ENCODE measurements at places on chromosomes 1 and 21.

- DNase-seq = no peak
Observed at GRCh38 chr1:109114342-109114674, 393 bp downstream of the ELAPOR1 start.

DNA sequence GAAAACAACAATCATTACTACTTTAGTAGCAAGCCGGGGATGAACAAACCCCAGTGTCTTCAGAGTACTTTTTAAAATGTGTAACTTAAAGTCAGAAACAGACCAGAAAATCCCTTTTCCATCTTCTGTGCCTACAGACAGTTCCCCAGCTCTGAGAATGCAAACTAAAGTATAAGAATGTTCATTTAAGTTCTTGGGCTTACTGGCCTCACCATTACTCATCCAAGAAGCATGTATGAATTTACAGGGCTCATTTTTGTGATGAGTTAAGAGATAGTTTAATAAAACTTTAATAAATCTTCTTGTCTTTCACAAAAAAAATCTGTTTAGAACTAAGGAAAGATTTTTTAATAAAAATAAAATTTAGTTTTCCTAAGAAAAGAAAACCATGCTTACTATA is 4.6 kb downstream of the LPGAT1 start:
- DNase-seq = no peak

DNA sequence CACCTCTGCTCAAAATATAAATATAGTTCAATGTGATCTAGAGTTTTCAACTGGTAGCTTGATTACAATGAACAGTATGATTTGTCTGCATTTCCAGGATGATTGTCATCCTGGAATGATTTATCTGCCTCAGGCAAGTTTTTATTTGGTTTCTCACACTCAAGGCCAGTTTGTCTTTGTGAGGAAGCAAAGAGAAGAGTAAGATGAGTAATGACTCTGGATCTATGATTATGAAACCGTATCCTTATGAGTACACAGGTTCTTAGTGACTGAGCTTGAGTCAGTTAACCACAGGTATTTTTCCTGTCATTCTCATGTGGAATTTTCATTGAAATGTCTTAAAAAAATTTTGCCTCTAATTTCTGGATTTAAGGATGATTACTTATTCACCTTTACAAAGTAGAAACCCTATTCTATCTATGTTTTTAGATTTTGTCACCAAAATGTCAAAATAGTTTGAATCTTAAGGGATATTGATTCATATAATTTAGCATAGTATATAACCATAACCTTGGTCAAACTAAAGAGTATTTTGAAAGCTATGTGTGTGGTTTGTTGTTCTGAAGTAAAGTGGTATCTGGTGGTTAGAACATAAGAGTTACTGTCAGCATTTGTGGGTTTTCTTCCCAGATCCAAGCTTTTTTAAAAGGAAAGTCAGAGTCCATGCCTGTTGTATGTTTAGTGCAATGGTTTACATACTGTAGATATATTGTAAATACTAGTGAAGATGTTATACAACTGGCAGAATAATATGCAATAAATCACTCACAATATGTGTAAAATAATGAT is 145.0 kb downstream of the RASAL2 start:
- DNase-seq = no peak

GRCh38 chr1:7116001-7116400 is 330.7 kb downstream of the CAMTA1 start:
- no peak for DNase-seq

DNA sequence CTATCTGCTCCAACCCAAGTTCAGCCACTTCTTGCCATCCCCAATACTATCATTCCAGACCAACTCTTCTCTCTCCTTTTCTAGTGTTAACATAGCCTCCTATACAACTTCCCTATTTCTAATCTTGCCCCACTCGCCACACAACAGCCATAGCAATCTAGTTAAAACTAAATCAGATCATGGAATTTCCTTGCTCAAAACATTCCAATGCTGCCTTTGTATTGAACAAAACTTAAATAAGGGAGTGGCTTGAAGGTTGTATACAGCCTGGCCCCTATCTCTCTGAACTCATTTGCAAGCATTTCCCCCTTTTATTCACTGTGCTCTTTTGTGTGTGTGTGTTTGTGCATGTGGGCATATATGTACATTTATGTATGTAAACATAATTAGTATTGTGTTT is 118.1 kb upstream of the SGIP1 start:
- DNase-seq = no peak

DNA sequence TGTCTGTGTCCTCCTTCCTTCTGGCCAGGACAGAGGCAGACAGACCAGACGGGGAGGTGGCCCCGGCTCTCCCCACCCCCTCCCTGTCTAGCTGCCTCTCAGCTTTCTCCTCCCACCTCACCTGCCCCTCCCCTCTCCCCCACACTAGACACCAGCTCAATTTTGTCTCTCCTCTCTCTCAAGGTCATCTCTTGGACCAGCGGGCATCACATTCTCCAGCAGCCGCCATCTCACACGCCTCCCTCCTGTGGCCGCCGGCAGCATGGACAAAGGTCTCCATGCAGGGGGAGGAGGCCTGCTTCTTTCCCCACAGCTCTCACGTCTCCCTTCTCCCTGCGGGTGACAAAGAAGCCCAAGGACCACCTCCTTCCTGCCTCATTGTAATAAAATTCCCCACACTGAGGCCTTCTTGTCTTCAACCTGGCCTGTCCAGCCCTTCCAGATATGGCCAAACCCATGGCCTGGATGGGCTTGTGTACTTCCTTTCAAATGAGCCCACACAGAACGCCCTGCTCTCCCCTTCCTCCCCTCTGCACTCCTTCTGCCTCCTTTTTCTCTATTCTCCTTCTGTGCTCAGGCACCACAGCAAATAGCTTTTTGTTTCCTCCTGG is 14.6 kb downstream of the OPTC start:
- DNase-seq = no peak

DNA sequence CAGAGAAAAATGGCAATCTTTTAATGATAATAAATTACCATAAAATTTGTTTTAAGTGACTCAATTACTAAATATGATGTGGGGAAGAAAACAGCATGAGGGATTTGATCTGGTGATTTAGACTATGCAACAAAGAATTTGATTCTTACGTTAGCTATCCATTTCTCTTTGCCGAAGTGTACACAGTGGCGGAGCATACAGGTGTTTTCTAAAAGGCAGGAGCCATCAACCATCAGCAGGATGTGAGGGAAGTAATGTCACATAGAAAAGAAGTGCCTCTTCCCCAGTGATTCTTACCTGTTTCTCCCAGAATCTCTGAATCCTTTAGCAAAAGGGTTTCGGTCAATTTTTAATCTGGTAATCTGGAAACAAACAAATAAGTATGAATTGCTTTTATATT is 74.3 kb downstream of the TBX15 start:
- DNase-seq = no peak

GRCh38 chr1:175369696-175370095 is 177.1 kb upstream of the KIAA0040 start:
- DNase-seq = no peak

- DNase-seq = no peak
Observed at GRCh38 chr1:163565166-163565565, 243.4 kb downstream of the NUF2 start.

- DNase-seq = no peak
Observed at GRCh38 chr1:79302380-79302930, 295.9 kb upstream of the ADGRL4 start.

GRCh38 chr1:241998412-241998921 is 431 bp downstream of the MAP1LC3C start:
- DNase-seq = peak; percentile 40

DNA sequence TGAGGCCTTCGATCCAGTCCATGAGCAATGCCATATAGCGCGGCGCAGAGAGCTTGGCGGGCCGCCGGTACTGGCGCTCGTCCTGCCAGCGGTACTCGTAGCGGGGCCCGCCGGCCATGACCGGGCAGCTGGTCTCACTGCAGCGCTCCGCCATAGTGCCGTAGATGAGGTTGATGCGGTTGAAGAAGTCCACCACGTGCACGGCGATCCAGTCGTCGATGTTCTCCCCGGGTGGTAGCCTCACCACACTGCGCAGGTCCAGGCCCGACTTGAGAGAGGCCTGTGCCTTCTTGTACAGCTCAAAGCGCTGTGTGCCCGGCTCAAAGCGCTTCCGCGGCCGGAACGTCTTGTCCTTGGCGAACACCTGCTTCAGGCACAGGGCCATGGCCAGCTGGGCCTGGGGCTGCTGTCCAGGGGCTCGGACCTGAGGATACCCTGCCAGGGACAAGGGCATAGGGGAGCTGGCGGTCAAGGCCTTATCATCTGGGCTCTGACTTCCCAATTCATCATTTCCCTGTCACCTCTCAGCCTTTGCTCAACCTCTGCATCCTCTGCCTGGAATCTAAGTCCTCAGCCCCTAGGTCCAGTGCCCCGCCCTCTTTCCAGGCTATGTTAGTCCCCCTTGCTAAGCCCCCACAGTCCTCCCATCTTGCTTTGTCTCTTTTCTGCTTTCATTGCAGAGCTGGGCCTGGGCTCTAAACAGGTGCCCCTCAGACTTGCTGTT is 3.5 kb downstream of the MOB3C start:
- no peak for DNase-seq

DNA sequence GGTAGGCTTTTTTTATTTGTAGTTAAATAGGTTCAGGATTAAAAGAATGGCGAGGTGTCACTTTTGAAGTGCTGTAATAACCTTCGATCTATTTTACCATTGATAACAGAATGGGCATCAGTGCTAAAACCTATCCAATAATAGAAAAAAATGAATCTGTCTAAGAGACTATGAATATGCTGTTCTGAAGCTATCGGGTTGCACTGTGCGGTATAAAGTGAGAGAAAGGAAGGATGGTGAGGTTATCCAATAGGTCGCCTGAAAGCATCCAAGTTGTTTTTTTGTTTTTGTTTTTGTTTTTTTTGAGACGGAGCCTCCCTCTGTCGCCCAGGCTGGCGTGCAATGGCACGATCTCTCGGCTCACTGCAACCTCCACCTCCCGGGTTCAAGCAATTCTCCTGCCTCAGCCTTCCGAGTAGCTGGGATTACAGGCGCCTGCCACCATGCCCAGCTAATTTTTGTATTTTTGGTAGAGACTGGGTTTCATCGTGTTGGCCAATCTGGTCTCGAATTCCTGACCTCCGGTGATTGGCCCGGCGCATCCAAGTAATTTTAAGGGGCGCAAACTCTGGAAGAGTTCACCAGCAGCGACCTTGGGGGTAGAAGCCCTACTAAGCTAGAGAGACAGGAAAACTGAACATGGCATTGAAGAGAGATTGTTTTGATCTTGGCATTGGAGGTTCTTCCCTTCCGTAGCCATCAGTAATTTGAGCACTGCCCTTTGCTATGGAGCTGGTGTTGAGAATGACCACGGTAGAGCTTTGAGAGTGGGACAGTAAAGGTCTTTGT is 8.7 kb upstream of the MDM4 start:
- DNase-seq = no peak

DNA sequence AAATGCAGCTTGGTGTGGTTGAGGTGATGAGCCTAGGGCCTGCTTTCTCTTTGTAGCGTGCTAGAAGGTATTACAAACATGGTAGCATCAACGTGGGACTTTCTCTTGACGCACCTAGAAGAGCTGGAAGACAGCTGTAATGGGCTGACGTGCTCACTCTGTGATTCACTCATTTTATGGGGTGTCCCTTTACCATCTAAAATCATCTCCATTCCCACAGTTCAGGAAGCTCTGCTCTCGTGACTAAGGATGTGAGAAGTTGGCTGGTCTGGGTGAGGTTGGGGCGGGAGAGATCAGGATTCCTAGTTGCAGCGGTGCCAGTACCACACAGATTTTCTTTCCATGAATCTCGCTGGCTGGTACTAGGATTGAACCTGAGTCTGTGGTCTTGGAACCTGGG is 4.2 kb downstream of the HTR6 start:
- DNase-seq = no peak

- no peak for DNase-seq
Observed at GRCh38 chr21:17201741-17202260, 311.0 kb upstream of the CXADR start.

DNA sequence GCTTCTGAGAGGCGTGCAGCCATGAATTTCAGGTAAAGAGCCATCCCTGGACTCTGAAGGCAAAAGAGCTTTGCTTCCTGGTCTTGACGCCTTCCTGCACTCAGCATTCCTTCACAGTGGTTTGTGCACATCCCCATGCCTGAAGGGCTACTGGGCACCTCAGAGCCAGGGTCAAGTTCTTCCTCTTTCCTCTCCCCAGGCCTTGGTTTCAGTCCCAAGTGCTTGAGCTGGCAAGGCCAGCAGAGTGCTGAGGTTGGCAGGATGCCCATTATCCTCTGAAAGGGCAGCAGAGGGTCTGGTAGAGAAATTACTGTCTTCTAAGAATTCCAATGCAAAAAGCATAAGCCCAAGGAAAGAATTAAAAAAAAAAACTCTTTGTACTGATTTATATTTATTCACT is 1064.9 kb downstream of the TTLL7 start:
- DNase-seq = no peak

DNA sequence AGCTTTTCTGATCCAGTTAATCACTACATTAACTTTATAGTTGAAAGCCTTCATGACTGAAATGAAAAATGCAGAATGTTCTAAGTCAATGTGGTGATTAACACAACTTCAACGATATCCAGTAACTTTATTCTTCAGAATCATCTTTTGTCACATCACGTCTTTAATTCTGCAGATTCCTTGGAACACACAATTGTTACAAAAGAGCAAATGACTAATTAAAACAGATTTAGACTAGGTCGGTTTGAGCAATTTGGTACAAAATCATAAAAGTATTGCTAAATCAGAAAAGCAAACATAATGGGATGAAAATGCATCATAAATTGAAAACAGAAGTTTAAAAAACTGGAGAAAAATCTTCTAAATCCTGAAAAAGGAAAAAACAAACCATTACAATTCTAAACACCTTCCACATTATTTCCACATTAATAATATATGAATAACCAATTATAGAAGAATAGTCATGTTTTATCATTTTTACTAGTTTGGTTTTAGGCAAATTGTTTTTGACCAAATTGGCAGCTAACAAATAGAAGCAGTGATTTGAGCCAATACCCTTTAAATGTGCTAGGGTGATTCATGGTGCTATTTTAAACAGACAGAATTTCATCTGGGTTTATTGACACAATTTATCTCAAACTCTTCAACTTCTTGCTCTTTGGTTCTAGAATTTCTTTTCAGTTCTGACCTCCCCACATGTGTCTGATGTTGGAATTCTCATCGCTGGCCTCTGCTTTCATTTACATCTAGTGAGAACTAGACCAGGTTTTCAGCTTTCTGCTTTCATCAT is 468.1 kb upstream of the PTBP2 start:
- DNase-seq = no peak

DNA sequence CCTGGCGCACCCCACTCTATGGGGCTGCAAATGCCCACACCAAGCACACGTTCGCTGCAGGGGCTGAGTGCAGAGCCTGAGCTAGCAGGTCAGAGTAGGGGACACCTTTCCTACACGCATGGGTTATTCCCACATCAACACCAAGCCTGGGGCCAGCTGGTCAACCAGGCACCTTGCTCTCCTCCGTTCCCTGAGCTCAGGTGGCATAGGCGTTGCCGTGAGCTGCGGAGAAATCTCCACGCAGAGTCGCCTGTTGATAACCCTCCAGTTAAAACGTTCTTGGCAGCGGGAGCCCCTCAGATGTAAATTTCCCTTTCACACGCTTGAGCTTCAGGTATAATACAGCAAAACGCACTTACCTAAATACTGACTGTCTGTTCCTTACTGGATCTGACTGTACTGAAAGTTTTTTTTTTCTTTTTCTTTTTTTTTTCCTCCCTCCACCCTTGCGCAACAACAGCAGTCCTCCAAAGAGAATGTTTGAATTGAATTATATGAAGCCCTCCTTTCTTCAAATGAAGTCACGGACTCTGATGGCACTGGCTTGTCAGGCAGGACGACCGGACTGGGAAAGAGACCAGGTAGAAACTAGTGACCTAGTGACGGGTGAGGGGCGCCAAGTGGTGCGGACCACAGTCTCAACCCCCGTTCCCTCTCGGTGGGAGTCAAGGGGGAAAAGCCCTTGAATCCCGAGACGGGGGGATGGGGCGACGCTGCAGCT is 2.1 kb downstream of the BRINP3 start:
- no peak for DNase-seq

Measured in activated CD4-positive, alpha-beta T cell treated with anti-CD3 and anti-CD28 coated beads for 24 hours (primary cell).